ENCODE measurements at places on chromosomes 7 and 10.
A peak's percentile ranks its signal among the peaks of the same experiment; 100 is the strongest.

GRCh38 chr10:109978481-109978880, 29.3 kb upstream of the ADD3 start:
- DNase-seq: peak; percentile 65

- no peak for DNase-seq
These were observed 17.8 kb downstream of the SGMS1 start for GRCh38 chr10:50605951-50606270.

GRCh38 chr7:45984386-45985295, 63.6 kb upstream of the IGFBP3 start:
- no peak for DNase-seq

GRCh38 chr10:3427347-3427746, 254.8 kb upstream of the PITRM1 start:
- DNase-seq: no peak

DNA sequence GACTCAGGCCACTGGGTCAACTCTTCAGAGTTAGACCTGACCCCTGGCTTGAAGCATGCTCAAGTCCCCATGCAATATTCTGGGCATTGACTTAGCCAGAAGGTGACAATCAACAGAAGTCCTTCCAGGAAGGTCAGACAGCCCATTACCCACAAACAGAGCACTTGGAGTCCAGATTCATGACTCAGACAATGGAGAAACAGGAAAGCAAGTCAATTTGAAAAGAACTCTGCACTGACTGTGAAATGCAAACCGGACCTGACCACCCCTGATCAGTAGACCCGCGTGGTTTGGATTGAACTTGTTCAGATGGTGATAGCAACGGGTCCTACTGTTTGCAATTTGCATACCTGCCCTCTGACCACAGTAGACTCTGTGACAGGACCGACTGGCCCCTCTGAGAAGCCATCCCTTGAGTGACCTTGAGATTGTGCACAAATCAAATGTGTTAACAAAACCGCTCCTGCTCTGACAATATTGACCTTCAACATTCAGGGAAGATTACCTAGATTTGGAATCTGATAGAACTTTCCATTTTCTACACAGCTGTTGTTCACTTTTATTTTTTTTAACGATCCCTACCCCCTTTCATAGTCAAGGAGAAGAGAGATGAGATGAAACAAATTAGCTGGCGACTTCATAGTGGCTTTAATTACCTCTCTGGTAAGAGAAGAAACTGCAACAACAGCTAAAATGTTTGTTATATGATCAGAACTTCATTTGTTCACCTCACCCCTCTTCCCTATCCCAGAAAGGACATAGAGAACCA, 138.7 kb downstream of the NRP1 start:
- no peak for DNase-seq

GRCh38 chr10:80596391-80597257, 58.9 kb downstream of the SH2D4B start:
- DNase-seq: peak; percentile 33

- no peak for DNase-seq
These were observed 11.4 kb upstream of the KCP start for GRCh38 chr7:128921866-128922440.

DNA sequence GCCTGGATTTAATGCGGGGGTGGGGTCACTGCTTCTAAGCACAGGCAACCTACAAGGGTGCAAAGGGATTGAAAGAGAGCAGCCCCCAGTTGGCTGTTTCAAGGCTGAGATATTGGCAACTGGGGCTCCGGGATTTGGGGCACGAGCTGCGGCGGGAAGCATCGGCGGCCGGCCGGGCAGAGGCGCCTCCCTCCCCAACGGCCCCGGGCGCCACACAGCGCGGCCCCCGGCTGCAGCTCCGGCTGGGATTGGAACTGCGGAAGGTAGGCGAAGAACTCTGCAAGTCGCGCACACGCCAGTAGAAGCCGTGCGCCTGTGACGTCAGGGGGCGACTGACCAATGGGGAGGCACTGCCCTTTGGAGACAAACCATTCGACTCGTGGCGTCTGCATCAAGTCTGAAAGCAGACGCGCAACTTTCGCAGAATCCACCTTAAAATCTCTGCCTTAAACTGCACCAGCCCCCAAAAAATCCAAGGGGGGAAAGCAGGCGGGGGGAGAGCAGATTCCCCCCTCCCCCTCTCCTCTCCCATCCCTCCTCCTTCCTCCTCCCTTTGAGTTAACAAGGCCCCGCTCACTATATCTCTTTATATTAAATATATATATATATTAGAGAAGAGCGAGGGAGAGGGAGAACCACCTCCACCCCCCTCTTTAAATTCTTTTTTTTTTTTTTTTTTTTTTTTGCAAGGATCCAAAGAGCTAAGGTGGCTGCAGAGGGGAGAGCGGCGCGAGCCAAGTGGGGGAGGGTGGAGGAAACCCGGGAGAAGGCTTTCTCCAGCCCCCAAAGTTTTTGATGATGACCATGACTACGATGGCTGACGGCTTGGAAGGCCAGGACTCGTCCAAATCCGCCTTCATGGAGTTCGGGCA, at the start of gene DLX6:
TSS of gene DLX6 (plus strand) at position 371 of the 872 bp plus-strand sequence. CDS start at position 796, 425 bp downstream.
- DNase-seq: peak; percentile 30

DNA sequence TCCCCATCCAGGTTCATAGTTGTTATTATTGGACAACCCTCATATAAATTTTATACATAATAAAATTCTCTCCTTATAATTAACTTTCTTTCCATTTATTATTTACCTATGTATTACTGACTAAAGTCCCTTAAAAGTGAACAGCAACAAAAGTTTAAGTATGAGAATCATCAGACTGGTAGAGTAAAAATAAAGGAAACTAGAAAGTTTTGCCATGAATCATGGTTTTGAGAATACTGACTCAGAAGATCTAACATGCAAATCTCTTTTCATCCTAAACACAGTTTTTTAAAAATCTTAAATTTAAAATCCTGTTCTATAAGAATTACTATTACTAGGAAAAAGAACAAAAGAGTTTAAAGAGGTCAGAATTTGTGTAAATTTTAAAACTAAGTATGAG, 32.1 kb downstream of the HERC4 start:
- no peak for DNase-seq

Measured in activated naive CD4-positive, alpha-beta T cell treated with Interleukin-2 at 50 U/mL for 16 hours (primary cell).